ENCODE measurements at places on chromosomes 3 and 15.

GRCh38 chr3:8507496-8507895 lies 5.9 kb downstream of the LMCD1 start:
- DNase-seq, result no peak

DNA sequence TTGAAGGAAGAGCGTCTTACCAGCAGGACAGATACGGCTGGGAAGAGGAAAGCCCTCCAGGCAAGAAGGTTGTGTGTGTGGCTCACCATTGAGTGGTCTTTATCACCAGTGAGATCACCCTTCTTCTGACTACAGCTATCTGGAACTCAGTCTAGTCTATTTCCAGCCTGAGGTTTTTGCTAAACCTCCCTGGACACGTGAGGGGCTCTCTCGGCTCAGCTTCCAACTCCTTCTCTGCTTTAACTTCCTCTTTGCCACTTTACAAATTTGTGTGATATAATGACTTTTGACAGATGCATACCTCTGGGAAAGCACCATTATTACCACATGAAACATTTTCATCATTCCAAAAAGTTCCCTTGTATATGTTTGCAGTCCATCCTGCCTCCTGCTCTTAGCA lies 15.3 kb upstream of the ROPN1 start:
- DNase-seq, result no peak

DNA sequence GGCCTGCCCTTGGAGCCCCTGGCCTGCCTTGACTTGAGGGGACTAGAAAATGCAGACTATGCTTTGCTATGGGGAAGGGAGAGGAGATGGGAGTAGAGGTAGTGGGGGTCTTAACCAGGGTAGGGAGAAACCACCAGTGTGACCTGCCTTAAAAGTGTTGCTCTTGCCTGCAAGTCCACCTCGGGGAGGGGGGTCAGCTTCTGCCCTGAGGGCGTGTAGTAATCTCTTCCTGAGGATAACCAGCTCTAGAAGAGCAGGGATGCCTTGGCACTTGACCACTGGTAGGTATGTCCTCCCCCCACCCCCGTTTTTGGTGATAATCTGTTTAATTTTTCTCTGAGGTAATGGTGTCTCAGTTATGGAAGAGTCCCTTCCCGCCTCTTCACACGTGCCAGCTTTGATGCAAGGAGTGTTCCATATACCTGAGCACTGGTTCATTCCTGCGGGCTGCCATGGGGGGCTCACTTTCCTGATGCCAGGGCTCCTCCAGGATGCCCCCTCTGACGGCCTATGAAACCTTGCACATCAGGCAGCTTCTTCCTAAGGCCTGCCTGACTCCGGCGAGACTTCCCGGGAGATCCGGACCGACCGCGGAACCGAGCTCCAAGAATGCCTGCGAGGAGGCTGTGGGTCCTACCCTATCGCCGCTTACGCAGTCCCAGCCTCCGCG lies 780 bp upstream of the P4HTM start:
- peak; percentile 39 for DNase-seq

GRCh38 chr15:72198356-72199204 lies 993 bp upstream of the GRAMD2A start:
- DNase-seq, result no peak

- no peak for DNase-seq
Measured at GRCh38 chr15:48896869-48897814, 19.2 kb downstream of the EID1 start.

DNA sequence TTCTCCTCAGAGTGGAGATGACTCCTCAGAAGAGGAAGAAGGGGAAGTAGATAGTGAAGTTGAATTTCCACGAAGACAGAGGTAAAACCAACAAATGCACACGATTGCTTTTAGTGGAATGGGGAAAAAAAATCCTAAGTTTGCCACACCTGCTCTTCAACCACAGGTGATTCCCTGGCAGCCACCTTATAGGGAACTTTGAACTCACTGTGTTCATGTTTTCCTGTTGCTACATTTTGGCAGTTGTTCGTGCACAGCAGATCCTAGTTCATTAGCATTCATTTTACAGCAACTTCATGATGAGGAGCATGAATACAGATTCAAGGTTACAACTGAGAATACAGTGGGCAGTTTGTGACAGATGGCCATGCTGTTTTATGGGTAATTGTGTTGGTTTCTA lies 21.5 kb downstream of the TMEM41A start:
- no peak for DNase-seq

- no peak for DNase-seq
Measured at GRCh38 chr3:181915551-181915950, 203.8 kb downstream of the SOX2 start.

GRCh38 chr3:101036213-101036618 lies 43.0 kb upstream of the ABI3BP start:
- no peak for DNase-seq

DNA sequence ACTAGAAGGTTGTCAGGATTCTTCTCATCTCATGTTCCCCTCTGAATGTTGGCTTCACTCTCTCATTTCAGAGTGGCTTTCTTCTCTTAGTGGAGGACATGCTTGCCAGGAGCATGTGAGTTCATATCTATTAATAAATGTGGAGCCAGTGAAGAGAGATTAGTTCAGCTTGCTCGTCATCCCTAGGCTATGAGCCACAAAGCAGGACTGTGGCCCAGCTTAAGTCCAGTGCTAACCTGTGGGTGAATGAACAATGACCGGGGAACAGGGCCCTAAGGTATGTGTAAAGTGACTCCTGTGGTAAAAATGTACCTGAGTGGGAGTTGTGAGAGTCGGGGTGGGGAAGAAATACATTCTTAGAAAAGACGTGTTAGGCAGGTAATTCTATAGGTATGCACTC lies 96.9 kb upstream of the TBL1XR1 start:
- no peak for DNase-seq

DNA sequence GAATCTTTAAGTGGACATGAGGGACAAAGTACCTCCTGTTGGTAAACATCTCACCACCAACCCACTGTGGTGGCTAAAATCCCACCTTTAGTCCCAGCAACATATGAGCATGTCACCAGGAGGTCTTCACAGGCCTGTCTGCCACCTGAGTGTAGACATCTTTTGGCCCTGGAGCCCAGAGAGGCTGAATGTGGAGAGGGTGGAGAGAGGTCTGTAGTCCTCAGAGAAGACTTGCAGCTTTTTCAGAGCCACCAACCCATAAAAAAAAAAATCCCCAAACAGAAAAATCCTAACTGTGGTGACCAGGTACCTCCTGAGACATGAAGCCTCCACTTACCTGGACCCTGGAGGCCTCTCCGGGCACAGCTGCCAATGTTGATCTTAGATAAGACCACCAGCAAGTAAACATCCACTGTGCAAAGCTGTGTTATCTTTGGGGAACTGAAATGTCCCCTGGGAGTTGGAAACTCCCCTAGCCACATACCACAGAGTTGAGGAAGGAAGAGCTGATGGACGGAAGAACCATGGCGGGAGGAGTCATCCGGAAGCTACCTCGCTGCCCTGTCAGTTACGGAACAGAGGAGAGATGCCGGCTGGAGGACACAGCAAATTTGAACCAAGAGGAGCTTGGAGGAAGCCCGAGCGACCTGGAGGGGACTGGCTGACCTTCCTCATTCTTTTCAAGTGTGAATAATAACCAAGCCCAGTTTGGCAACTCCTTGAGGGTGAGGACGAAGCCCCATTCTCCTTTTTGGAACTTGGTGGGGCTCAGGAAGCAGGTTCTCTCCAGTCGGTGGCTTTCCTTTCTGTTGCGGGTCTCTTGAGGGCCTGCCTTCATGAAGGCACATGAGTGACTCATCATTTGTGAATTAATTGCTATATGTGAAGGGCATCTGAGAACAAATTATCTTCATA lies at the start of gene GHRL:
TSS of gene GHRL (minus strand) at position 443 of the 915 bp plus-strand sequence. CDS start 2,767 bp downstream, outside the sequence.
- no peak for DNase-seq

DNA sequence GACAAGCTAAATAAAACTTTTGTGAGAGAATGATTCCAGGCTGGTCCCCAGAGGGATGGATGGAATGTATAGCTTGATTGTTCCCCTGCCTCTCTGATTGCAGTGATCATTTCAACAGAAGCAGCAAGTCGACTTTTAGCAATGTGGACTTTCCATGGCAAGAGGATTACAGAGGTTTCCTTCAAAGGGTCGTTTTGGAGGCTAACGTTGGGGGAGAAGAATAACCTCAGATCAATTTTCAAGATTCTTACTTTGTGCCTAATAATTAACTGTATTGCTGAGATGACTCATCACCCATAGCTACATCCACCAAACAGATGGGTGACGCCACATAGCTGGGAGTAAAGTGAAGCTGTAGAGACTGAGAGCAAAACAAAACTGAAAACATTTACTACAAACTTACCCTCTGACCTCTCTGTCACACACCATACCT lies 79.9 kb downstream of the GTPBP8 start:
- DNase-seq, result no peak

- no peak for DNase-seq
Measured at GRCh38 chr3:103644450-103644849, 1209.6 kb downstream of the ZPLD1 start.

GRCh38 chr3:99250821-99251355 lies 349.4 kb upstream of the DCBLD2 start:
- no peak for DNase-seq

GRCh38 chr3:182710557-182711157 lies 82.6 kb upstream of the ATP11B start:
- DNase-seq, result peak; percentile 2

- DNase-seq, result peak; percentile 77
Measured at GRCh38 chr15:72231833-72232478, 966 bp upstream of the PKM start.

DNA sequence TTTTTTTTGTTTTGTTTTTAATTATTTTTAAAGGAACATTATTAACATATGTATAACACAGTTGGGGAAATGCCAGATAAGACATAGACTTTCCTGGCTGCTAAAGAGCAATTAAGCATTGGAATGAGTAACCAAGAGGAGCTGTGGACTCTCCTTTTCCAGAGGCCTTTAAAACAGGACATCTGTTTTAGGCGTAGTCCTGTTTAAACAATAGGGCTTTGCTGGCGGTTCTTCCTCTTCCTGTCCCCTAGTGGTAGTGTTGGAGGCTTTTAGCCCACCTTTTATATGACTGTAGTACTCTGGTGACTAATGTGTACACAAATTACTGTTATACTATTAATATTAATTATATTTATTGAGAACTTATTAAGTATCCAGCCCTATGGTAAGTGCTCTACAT lies 81.9 kb downstream of the PPARG start:
- no peak for DNase-seq

GRCh38 chr3:157175691-157176507 lies 16.0 kb upstream of the CCNL1 start:
- no peak for DNase-seq

GRCh38 chr15:53576841-53577240 lies 182.6 kb downstream of the WDR72 start:
- DNase-seq, result no peak

DNA sequence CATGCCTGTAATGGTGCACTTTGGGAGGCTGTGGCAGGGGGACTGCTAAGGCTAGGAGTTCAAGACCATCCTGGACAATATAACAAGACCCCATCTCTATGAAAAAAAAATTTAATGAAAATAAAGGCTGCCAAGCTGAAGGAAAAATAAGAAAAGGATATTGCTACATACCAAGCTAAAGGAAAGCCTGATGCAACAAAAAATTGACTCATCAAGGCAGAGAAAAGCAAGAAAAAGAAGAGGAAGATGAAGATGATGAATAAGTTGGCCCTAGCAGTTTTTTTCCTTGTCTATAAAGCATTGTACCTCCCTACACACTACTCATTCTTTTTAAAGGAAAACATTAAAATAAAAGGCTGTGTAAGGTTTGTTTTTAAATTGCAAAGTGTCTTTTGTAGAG lies 441.9 kb upstream of the MDFIC2 start:
- no peak for DNase-seq

GRCh38 chr3:8481380-8481779 lies 20.2 kb upstream of the LMCD1 start:
- no peak for DNase-seq

- DNase-seq, result peak; percentile 58
Measured at GRCh38 chr15:69997813-69998212, 99.9 kb downstream of the TLE3 start.

GRCh38 chr15:49760749-49761148 lies 139.9 kb downstream of the DTWD1 start:
- DNase-seq, result no peak

DNA sequence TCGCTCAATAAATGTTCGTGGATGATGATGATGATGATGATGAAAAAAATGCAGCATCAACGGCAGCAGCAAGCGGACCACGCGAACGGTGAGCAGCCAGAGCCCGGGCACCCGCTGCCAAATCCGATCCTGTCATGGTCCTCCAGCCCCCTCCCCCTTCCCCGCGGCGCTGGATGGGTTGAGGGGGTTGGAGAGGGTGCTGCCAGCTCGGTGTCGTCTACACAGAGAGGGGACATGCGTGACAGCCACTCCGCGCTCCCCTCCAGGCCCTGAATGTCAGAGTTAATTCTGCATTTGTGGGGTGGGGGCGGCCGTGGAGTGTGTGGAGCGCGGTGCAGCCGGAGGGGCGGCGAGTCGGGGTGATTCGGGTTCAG lies 722 bp downstream of the CACNA1D start:
- peak; percentile 5 for DNase-seq

- no peak for DNase-seq
Measured at GRCh38 chr15:63497642-63498467, 6.5 kb upstream of the USP3 start.

GRCh38 chr15:83365370-83365938 lies 81.0 kb upstream of the BNC1 start:
- no peak for DNase-seq

GRCh38 chr3:153906366-153906765 lies 214.8 kb upstream of the ARHGEF26 start:
- DNase-seq, result peak; percentile 43

- no peak for DNase-seq
Measured at GRCh38 chr3:11282250-11283138, 10.3 kb downstream of the ATG7 start.

- no peak for DNase-seq
Measured at GRCh38 chr3:64815195-64815631, 127.4 kb upstream of the ADAMTS9 start.

- DNase-seq, result no peak
Measured at GRCh38 chr3:121654493-121655385, 6.0 kb downstream of the HCLS1 start.

GRCh38 chr3:116348216-116348615 lies 97.1 kb downstream of the LSAMP start:
- no peak for DNase-seq

- no peak for DNase-seq
Measured at GRCh38 chr3:86837871-86838270, 153.1 kb downstream of the VGLL3 start.
